Stimulated activated naive CD4-positive, alpha-beta T cell (primary cell): ENCODE measurements at places on chromosomes 6 and 20.

GRCh38 chr6:121901432-121901831 lies 466.0 kb downstream of the GJA1 start:
- no peak for DNase-seq

DNA sequence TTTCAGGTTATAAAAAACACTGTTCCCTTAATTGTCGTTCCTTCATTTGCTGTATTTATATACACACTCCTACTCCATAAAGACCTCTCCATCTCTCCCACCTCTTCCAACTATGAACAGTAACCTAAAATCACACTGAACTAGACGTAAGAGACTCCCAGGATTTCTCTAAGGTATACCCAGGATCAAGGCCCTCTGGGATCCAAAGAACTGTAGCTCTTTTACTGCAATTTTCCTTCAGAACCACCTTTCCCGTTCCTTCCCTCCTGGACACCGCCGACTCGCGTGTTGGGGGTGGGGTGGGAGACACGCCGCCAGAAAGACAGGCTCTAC lies 680 bp downstream of the LATS1 start:
- DNase-seq, result no peak

- no peak for DNase-seq
Observed at GRCh38 chr6:129501740-129502660, 208.0 kb downstream of the ARHGAP18 start.

DNA sequence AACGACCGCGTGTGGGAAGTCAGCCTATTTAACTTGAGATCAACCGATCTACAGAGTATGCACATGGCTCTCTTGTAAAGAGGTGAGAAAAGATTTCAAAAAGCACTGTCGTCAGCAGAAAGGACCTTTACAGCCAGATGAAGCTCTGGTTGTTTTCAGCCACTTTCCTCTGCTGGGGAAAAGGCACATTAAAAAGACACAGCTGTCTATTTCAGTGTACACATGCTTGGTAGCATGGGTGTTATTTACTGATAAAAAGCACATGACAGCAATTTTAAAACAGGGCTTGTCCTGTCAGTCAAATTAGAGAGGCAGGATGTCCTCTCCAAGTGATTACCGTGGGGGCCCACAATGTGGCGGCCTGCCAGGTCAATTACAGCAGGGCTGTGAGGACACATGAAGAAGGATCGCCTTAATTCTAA lies 188.9 kb downstream of the PRKN start:
- no peak for DNase-seq
